ENCODE measurements at places on chromosomes 4 and X.

GRCh38 chr4:47031751-47032404 lies 511 bp downstream of the GABRB1 start:
- peak; percentile 2 for DNase-seq

DNA sequence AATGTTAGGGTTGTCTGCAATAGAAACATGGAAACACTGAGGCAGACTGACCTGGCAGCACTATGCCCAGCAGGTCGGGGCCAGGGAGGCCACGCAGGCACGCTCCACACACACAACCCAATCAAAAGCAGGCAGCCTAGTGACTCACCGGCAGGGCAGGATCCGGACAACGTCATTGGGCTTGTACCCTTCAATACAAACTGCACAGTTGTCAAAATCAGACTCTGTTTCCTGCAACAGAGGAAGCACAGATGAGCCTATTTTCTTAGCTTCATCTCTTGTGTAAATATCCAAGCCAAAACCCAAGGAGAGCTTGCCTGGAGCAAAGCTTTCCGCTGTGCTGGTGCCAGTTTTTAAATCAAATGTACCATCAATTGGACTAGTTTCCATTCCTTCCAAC lies 185.8 kb downstream of the RNF150 start:
- DNase-seq: no peak

GRCh38 chrX:105820247-105820646 lies 2.1 kb upstream of the NRK start:
- DNase-seq: no peak

DNA sequence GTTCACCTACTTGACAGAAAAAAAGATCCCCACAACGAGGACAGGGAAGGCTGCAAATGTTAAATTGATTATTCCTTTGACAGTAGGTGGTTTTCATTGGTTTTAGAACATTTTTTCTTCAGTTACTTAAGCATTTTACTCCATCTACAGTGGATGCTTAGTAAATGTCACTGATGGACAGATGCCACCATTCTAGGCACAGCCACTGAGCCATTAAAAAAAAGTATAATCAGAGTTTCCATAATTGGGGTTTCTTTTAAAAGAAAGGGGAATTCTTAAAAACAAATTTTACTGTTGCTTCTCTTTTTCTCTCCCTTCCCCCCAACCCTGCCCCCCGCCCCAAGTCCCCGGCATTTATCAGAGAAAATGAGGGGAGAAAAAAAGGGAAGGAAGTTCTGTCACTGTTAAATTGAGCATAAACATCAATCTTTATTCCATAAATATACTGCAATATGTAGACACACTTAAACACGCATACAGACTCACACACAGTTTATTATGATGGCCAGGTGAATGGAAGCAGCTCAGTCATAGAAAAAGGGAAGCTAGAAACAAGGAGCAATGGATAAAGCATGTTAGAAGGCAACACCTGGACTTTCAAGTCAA lies 79.7 kb upstream of the PRPS2 start:
- no peak for DNase-seq

DNA sequence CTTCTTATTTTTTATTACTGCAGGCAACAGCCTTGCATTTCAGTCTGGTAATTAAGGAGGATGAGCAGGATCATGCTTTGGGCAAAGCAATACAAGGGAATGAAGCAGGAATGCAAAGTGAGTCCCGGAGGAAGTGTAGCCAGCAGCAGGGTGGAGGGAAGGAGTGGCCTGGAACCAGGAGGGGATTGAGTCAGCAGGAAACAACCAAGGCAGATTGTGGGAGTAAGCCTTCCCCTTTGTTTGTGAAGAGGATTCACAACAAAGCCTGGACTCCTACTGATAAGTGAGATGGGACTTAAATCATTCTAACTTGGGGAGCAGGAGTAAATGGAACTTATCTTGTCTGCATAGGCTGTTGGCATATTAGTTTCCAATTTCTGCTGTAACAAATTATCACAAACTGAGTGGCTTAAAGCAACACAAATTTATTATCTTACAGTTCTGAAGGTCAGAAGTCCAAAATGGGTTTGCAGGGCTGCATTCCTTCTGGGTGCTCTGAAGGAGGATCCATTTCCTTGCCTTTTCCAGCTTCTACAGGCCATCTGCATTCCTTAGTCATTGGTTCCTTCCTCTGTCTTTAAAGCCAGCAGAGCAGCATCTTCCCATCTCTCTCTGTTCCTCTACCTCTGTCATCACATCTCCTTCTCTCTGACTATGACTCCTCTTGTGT lies 93.2 kb upstream of the AP1S2 start:
- DNase-seq: no peak

GRCh38 chrX:6227453-6227835 lies 1.2 kb downstream of the NLGN4X start:
- DNase-seq: no peak

GRCh38 chrX:29470030-29470429 lies 745.3 kb upstream of the MAGEB2 start:
- DNase-seq: no peak

DNA sequence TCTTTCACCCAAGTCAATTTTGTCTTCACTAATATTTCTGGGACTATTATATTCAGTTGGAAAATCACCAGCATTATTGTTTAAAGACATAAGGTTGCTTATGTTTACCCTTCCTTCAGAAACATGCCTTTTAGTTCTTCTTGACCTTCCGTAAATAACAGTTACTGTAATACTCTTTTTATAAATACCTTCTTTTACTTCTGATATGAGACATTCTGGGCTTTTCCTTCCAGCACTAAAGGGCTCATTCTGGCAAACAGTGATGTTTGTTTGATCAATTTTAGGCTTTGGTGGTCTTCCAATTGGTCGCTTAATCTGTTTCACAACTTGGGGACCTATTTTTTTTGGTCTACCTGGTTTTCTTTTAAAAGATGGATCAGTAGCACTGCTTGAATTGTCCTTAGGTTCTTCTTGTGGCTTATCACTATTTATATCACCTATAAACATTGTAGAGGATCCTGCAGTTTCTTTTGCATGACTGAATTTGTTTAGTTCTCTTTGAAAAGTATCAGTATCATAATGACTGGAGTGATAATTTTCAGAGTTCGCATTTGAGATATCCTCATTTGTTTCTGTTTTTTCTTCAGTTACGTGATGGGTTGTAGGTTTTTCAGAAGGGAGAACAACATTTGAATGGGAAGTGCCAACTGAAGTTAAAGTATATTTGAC lies 64.8 kb downstream of the NCAPG start:
- DNase-seq: no peak

DNA sequence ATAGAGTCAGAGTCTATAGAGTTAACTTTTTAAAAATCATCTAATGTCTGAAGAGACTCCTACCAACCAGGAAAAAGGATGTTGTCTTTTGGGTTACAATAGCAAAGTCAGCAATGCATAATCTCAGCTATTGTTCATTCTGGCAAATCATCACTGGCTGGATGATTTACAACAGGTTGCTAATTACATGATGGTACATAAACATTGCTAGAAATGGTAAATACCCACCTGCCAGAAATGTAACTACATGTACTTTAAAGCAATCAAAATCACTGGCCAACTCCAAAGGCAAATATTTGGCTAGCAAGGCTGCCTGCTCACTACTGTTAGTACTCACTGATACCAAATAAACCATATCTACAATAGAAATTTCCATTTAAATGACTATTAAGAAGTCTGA lies 91.1 kb downstream of the PPP3CA start:
- no peak for DNase-seq

DNA sequence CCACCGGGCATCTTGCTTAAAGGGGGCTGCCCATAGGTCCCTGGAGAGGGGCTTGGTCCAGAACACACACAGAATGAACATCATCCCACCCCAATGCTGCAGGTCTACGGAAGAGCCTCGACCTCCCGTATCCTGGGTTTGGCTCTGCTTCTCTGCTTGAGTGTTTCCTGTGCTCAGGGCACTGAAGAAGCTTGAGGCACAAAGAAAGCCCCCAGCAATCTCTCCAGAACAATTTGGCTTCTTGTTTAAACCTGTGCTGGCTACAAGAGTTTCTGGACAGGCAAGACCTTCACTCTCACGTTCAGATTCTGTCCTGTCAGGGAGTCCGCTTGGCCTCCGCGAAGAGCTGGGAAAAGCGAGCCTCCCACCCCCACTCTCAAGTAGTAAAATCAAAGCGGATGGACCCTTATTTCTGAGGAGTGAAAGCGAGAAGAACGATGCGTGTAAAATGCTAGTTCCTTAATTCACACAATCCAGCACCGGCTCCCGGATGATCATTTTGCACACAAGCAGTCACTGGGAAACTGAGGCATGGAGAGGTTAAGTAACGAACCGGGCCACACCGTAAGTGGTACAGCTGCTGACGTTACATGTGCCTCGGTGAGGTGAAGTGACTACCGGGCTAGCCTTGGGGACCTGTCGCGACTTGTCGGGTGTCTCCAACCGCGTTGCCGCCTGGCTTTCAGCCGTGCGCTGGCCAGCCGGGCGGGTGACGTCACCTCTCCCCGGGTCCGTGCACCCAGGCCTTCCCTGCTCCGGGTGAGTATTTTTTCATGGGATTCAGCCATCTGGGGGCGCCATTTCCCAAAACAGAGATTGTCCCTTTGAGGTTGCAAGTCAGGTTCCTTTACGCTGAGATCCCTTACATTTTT lies 3.1 kb upstream of the SFRP2 start:
- peak; percentile 23 for DNase-seq

All from CD4-positive, alpha-beta T cell treated with Interleukin-10 for 1 hour (primary cell).